ENCODE measurements at places on chromosomes 13 and 19.

DNA sequence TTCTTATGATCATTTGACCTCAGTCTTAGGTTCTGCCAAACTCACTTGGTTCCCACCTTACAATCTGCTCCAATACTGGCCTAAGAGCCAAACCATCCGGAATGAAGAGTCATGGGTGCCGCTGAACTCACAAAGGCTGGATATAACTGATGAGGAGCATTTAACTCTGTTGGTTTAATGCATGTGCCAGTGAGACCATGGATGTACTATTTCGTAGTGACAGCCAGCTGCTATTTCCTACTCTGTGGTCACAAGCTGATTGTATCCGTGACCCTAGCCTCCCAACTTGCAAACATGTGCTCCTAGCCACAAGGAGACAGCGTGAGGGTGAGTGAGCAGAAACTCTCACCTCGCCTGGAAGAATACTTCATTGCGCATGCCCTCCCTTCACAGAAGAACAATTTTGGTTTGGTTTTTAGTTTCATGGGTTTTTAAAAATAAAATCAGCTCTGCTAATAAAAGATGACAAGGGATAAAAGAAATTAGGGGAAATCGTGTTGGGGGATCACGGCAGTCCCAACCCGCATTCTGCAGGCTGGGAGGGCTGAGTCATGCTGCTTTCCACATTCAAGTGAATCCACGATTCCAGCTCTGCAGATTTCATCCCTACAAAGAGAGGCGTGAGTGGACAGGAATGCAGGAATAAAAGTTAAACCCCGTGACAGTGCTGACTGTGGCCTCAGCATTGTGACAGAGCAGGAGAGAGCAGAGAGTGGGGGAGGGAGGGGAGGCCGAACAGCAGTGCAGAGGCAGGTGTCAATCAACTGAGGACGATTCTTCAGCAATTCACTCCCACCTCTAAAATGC, 66.8 kb upstream of the RAP2A start:
- DNase-seq, result no peak

DNA sequence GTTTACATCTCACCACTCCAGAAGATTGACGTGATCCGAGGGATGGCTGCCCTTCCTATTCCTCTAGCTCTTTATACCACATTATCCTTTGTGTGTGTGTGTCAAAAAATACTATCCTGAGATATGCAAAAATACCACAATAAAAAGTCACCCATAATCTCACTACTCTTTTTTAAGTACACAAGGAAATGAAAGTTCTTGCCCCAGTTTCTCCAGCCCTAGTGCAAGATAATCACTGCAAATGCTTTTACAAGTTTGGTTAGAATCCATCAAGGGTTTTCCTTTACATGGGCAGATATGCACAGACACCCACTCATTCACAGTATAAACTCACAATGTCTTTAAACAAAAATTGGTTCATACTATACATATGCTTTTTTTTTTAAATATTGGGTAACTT, 89.3 kb downstream of the DIAPH3 start:
- DNase-seq, result no peak

GRCh38 chr19:31594701-31595100, 245.5 kb upstream of the TSHZ3 start:
- no peak for DNase-seq

DNA sequence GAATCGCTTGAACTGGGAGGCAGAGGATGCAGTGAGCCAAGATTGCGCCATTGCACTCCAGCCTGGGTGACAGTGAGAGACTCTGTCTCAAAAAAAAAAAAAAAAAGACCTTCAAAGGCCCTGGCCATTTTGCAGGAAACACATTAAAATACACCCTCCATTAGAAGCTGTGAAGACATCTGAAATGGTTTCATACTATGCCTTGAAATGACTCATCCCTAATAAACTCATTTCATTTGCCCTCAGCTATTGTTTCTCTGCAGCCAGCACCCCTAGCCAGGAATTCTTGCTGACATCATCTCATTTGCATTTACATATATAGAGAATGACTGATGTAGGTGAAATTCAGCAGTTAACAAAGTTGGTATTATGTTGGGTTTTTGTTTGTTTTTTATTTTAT, 8.7 kb downstream of the EML2 start:
- DNase-seq, result no peak

DNA sequence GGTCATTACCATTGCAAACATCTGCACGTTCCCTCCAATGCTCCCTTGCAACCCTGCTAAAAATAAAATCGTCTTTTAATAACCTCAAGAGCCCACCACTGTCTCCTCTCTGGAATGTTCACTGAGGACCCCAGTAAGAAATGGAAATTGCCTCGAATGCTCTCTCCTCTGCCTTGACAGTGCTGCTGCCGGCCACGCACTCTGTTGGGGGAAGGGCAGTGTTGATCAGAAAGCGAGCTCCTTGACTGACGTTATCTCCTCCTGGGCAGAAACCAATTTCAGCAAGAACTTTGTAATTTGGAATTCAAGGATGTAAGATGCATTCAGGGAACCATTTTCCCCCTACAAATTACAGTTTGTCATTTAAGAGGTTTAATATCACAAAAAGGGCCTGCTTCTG, 718.5 kb downstream of the UQCRFS1 start:
- no peak for DNase-seq

DNA sequence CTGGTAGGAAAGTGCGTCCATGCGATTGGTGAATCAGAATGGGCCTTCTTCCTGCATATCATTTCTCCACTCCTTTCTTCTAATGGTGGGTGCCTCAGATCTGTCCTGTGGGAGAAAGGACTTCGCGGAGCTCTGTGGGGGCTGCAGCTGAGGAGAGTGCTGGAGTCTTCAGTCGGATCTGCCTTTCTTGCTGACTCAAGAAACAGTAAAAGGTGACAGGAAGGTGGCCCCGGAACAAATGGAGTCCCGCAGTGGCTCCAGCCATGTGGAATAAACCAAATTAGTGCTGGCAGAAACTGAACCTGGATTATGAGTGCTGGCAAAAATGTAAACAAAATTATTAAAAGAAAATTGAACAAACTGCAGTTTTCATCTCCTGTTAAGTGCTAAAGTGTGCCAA, 15.1 kb upstream of the GAS6 start:
- no peak for DNase-seq

DNA sequence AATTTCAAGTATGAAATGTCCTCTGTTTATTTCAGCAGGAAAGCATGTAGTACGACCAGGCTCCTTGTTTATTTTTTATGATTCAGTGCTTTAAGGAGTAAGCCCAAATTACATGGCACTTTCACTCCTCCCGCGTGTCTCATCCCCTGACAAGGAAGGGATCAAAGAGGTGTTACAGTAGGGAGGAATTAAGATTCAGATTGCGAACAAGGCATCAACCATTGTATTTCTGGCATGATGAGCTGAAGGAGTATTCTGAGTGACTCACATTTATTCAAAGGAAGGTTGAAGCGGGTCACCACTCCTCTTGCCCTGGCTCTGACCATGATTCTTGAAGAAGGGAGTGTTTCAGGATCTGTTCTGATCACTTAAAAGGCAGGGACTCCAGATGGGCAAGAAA, 46.1 kb upstream of the CNMD start:
- DNase-seq, result no peak

DNA sequence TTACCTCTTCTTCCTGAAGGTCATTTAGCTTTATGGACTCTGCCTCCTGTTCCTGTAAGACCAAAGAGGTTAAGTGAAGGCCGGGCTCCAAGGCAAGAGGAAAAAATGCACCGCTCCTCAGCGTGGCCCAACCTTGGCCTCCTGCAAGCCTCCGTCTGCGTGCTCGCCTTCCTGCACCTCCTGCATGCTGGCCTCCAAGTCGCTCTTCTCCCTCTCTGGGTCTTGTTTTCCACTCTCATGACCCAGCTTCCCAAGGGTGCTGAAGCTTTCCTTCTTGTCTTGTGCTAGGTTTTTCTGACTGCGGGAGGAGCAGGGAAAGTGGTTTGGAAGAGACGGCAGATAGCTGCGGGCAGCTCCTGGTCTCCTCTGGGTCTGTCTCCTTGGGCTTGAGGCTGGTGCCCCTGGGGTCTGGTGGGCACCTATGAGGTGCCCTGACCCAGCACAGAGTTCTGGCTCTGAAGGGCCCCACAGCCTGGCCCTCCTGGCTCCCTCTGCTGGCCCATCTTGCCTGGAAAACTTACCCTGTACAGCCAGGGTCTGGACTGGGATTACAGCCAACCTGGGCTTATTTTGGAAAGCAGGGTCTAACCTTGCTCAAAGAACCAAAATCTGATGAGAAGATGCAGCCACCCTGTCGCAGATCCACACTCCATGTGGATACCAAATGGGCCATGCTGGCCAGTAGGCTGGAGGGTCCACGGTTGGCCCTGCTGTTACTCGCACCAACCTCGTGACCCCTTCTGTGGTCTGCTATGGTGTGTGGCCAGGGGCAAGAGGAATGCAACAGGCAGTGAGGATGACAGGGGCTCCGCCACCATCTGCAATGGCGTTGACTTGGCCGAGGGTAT, 5.2 kb downstream of the C13orf46 start:
- DNase-seq, result no peak

DNA sequence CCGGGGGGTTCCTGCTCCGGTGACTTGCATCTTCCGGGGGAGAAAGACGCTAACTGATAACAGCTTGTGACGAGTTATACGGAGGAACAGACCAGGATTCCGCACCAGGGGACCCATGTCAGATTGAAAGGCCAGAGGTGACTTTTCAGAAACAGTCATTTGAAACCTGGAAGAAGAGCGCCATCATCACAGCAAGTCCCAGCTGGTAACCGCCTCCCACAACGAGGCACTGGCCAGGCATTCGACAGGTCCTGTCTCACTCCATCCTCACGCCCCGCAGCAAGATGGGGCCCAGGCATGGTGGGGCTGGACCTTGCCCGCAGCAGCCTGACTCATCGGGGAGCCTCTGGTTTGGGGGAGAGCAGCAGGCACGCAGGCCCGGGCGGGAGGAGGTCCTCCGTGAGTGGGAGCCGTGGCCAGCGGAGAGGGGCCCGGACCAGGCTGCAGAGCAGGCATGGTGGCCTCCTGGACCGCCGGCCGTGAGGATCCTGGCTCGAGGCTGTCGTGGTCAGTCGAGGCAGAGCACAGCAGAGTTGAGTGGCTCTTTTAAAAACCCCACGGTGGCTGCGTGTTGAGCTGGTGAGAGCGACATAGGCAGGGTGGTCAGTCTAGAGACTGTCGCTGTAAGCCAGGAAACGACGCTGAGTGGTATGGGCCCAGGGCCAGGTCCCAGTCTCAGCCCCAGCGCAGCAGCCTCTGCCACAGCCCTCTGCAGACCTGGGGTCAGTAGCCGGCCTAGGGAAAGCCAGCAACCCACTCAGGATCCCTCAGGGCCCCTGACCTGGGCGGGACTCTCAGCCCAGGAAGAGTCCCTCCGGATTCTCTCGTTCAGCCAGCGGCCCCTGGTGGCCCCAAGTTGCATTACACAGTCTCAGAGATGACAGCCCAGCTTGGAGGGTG, 94.9 kb upstream of the MCF2L start:
- DNase-seq, result peak; percentile 33

GRCh38 chr19:7126132-7126531, 56.6 kb downstream of the ZNF557 start:
- no peak for DNase-seq

- DNase-seq, result no peak
Measured at GRCh38 chr19:41912899-41913537, 15.2 kb downstream of the ERFL start.

GRCh38 chr13:105848494-105848893, 687.0 kb downstream of the EFNB2 start:
- DNase-seq, result no peak

DNA sequence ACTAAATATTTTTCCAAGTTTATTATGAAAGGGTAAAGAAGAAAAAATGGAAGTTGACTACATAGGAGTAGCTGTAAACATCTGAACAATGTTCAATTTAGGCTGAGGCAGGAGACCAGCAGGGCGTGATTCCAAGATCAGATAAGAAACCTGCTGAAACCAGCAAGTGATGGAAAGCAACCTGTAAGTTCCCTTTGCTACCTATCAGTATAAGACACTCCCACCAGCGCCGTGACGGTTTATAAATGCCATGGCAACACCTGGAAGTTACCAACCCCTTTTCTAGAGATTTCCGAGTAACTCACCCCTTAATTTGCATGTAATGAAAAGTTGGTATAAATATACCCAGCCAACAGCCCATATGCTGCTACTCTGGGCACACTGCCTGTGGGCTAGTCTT, 1.1 kb upstream of the ZNF45 start:
- no peak for DNase-seq

GRCh38 chr13:106905380-106906162, 337.6 kb upstream of the ARGLU1 start:
- DNase-seq, result no peak

GRCh38 chr13:78265098-78265497, 338.3 kb downstream of the POU4F1 start:
- no peak for DNase-seq

DNA sequence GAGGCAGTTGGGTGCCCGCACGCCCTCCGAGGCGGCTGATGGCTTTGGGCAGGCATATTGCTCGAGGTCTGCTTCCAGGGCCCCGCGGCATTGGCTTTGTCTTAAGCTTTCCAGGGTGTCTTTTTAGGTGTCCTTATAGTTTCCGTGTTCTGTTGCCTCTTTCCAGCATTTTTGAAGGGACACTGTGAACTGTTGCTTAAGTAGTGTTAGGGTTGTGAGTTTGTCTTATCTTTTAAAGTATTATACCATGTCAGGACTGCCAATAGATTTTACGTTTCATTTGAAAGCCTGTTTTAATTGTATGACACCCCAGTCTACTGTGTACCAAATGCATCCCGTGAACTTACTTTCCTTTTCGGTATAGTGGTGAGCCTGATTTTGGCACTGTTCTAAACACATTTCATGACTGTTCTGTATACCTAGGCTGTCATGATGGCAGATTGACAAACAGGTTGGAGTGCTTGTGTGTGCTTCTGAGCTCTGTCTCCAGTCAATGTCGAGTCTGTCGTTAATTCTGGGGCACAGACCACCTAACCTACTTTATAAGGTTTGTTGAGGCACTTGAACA, 656 bp downstream of the PCCA start:
- peak; percentile 35 for DNase-seq

DNA sequence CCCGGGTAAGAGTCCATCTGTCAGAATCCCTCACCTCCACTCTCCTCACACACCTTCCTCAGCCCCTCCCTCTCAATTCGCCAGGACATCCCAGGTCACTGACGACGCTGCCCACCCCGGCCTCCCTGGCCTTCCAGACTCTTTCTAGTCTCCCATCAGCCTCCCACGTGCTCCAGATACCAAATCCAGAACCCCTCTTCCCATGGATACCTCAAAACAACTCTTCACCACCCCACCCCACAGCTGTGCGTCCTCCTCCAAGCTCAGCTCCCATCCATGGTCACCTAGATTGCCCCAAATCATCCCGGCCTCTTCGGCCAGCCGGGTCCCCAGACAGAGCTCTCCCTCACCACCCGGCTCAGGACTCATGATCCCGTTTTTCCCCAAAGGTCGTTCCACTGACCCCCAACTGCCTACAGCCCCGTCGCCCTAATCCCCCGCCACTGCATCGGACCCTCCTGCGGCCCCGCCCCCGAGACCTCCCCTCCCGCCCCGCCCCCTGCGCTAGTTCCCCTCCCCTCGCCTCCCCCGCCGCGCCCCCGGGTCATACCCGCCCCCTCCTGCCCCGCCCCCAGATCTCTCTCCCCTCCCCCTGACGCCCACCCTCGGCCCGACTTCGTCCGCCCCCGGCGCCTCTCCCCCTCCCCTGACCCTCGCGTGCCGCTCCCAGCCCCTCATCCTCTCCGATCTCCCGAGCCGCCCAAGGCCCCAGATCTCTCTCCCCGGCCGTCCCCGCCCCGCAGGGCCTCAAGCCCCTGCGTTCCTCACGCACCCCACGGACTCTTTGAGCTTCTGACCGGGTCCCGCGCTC, 546 bp downstream of the UBXN6 start:
- DNase-seq, result no peak

GRCh38 chr13:67619351-67619994, 389.3 kb upstream of the PCDH9 start:
- no peak for DNase-seq

All from KG1 (cell line).